ENCODE measurements at places on chromosomes 6 and 20.

DNA sequence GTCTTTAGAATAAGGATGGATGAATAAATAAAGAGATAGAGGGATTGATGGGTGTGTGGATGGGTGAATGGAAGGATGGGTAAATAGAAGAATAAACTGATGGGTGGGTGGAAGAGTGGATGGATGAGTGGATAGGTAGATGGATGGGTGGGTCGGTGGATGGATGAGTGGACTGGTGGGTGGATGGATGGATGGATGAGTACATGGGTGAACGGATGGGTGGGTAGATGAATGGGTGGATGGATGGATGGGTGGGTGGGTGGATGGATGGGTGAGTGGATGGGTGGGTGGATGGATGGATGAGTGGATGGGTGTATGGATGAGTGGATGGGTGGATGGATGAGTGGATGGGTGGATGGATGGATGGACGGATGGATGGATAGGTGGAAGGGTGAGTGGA lies 65.7 kb upstream of the FOXC1 start:
- no peak for DNase-seq

GRCh38 chr20:45934586-45935415 lies at the start of gene PCIF1:
TSS of gene PCIF1 (plus strand) at chr20:45934683. CDS start at chr20:45939000, 4,317 bp downstream.
- peak; percentile 91 for DNase-seq

- DNase-seq: no peak
Observed at GRCh38 chr6:63799813-63800212, 164.2 kb downstream of the PHF3 start.

- no peak for DNase-seq
Observed at GRCh38 chr6:44734886-44735629, 347.6 kb downstream of the CDC5L start.

GRCh38 chr20:23046431-23046830 lies 3.0 kb downstream of the THBD start:
- DNase-seq: no peak

DNA sequence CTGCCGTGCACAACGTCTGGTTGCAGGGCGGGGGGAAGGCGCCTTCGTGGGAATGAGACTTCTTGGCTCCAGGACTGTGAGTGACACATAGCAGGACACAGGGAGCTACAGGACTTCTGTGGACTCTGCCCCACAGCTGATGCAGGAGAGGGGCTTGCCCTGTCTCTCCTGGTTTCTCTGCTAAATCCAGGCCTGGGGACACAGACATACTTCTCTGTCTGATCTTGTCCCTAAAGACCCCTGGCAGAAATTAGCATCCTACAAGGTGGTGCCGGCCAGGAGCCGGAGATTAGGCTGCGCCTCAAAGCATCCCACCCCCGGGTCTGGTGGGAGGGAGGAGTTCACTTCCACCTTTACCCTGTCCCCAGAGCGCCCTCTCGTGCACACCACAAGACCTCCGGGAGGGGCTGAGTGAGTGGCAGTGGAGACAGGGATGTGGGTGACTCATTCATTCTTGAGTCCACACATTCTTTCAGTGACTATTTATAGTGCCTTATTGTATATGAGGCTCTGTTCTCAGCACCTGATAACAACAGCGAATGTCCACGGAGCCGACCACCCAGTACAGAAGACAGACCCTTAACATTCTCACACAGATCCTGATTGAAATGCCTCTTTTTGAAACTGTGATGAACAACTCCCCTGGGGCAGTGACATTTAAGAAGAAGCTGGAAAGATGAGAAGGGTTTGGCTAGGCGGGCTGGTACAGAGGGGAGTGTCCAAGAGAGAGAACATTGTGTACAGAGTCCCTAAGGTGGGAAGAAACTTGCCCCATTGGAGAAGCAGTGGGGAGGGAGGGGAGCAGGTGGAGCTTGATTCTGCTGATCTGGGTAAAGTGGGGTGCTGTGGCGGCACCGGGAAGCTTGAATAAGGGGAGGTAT lies 39.0 kb downstream of the GMPR start:
- no peak for DNase-seq

GRCh38 chr6:49676671-49677281 lies 36.6 kb downstream of the CRISP2 start:
- DNase-seq: no peak

GRCh38 chr6:105483492-105483891 lies 80.6 kb upstream of the PREP start:
- no peak for DNase-seq

- DNase-seq: no peak
Observed at GRCh38 chr20:11270566-11270965, 596.8 kb upstream of the JAG1 start.

- DNase-seq: no peak
Observed at GRCh38 chr6:45702849-45703739, 312.6 kb downstream of the CLIC5 start.

DNA sequence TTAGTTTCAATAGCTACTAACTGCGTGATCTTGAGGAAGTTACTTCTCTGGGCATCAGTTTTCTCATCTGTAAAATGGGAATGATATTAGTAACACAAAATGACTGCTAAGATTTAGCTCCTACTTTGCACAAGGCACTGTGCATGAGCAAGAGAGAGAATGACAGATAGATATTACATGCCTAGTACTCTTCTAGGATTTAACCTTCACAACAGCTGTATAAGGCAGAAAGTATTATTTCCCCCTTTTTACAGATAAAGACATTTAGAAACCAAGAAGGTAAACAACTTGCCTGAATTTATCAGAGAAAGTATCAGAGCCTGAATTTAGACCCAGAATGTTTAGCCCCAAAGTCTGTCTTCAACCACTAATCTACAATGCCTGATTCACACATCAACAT lies 281.6 kb downstream of the KHDC1L start:
- DNase-seq: no peak

DNA sequence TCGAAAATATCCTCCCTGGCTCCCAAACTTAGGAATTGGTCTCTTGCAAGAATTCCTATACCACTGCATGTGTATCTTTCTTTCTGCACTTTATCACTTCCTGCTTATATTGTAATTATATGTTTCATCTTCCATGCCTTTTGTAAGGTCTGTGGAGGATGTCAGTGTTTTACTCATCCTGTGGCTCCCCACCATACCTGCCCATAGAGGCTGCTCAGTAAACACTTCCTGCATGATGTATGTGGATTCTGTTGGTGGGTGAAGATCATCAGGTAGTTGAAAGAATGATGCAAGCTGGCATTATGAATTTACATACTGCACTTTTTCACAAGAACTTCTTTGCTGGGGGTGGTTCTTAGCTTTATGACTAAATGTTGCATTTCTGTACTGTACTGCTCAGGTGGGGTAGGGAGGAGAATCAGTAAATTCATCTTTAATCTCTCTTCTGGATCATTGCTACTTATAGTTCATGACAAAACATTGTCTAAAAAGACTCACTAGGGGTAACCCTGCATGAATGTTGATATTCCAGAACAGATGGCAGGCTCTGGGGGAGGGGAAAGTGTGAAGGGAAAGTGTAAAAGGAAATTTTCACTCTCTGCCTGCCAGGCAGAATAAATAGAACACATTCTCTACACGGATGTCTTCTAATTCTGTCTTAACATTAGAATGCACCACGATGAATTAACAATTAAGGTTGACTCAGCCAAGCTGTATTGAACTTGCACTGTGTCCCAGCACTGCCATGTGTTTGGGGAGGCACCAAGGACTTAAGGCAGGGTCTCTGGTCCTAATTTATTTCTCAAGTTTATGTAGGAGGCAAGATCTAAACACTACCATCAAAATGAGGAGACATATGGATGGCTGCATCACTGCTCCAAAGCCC lies 36.0 kb upstream of the KLHL31 start:
- DNase-seq: no peak

GRCh38 chr20:38226553-38226952 lies 34.0 kb downstream of the KIAA1755 start:
- no peak for DNase-seq

GRCh38 chr6:55049866-55050265 lies 124.4 kb upstream of the HCRTR2 start:
- no peak for DNase-seq

DNA sequence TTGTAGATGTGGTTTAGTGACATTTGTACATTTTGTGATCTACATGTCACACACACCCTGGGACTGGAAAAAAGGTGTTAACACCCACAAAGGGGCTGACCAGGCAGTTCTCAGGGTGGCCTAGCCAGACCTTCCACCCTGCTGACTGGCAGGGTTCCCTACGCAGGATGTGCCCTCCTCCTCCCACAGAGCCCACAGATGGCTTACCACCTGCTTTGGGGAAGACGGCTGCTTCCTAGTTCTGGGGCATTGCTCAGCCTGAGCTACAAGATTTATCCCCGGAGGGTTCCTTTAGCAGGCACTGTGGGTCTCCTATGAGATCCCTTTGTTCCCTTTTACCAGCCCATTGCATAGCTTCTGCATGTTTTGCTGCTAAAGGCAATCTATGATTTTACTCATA lies 35.1 kb downstream of the SNAP25 start:
- DNase-seq: no peak

DNA sequence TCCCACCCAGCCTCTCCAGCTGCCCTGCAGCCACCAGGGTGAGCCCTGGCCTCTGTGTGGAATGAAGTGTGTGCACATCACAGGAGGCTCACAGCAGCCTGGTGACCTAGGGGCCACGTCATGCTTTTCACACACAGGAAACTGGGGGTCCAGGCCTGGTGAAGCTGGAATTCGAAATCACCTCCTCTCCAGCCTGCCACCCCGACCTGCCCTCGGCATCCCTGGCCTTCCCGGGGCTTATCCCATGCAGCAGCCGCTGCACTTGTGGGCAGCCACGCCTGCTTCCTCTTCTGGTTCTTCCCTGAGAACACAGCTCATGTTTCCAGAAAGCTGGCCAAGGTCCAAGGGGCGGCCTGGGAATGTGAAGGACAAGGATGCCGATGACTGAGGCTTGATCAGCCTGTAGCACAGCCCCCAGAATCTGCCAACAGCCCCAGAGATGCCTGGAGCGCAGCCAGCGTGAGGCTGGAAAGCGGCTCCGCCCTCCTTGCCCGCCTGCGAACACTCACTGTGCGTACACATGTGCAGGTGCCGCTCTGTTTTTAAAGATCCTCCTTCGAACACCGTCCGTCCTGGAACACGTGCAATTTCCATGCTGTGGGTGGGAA lies 4.2 kb upstream of the NTSR1 start:
- DNase-seq: peak; percentile 12

DNA sequence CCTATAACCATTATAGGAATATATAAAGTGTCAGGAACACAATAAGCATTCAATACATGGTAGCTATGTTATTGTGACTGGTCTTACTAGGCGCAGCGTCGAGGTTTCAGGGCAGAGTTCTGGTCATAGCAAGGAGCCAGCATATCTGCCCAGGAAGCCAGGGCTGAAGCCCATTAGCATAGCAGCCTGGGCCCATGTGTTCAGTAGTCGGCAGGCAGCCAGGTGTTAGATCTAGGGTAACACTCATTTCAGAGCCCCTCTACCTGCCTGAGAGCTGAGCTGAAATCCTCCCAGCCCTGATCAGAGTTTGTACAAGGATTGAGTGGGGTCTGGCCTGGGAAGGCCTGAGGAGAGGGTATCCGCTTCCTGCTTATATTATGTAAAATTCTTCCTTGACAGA lies 32.1 kb downstream of the C20orf173 start:
- DNase-seq: no peak

GRCh38 chr6:151914484-151914883 lies 107.0 kb downstream of the ESR1 start:
- no peak for DNase-seq

DNA sequence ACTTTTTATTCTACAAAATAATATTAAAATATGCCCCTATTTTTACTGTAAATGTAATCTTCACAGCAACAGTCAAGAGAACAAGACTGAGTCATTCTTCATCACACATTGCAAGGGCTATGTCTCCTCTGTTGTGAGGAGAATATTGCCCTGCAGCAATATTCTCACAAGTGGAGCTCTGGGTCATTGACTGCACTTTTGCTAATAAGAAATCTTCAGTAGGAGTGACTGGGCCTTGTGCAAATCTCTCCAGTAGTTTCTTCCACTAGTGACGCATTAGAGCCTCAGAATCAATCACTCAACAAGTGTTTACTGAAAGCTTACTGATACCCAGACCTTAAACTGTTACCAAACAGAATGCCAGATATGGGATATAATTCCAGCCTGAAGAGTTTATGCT lies 49.1 kb downstream of the LAMA2 start:
- DNase-seq: no peak

DNA sequence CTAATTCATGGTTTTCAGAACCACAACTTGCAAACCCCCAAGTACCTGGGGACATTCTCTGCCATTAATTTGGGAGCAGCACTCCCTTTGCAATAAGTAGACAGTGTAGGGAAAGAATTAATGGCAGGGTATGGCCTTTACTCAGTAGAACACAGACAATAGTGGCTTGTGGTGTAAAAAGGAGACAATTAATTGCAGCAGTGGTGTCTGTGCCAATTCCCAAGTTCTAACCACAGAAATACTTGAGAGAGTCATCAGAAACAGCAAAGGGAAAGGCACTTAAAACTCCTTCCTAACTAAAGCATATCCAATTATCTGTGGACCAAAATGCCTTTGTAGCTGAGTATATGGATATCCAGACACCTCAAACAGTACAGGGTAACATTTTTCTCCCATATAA lies 257.6 kb upstream of the POU3F2 start:
- DNase-seq: no peak

DNA sequence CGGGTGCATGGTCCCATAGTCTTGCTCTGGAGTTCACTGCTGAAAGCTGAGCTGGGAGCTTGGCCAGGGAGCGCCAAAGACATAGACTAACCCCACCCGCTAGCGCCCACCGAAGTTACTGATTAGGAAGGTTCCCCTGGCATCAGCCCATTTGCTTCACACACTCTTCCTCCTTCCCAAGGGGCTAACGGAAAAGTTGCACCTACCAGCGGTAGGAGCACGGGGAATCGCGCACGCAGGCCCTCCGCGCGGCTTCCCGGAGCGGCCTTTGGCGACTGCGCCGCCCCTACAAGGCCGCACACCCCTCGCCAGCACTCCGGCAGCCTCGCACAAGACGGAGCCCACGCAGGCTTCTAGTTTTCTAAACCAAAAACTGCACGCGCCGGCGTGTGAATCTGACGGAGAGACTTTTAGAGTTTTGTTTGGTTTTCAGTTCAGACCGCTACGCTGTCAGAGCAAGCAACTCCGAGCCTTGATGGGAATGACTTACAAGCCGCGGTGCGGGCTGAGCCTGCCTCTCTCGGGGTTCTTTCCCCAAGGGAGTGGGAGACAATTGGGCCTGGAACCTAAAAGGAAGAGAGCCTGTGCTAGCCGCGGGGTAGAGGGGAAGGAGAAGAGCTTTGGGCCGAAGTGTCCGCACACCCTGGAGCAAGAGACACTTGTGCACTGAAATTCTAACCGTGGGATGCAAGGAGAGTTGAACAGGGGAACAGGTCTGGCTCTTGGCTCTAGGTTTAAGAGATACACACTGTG lies 891 bp upstream of the POU3F2 start:
- no peak for DNase-seq

All from hypothalamus (tissue), 51 donors.